Sciatic nerve (tissue), 2 donors: ENCODE measurements at places on chromosomes 13 and 19.

GRCh38 chr19:2186071-2186846 lies 22.5 kb downstream of the DOT1L start:
- DNase-seq: peak; percentile 89

GRCh38 chr13:52926971-52927370 lies 78.5 kb upstream of the PCDH8 start:
- no peak for DNase-seq

DNA sequence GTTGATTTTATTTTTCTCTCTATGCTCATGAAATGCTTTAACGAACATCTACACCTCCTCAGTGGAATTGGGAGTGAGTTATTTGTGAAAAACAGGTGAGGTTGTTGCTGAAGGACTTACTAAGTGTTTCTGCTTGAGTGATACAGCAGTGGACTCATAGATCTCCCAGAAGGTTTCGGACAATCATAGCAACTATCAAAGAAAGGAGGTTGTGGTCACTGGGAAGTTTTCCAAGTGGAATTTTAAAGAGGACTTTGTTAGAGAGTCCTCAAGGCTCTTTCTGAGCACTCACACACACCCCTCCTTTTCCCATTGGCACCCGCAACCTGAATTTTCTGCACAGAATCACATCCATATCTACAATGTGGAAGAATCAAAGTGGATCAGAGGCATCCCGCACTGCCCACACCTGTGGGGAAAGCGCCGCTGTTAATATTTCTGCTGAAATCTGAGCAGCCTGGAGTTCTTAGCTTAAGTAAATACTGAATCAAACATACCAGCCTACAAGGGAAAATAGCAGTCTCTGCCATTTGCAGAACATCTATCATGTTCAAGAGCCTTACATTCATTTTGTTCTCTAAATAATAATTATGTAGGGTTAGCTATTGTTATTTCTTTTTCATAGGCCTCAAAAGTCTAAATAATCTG lies 719.4 kb downstream of the DIAPH3 start:
- DNase-seq: no peak

DNA sequence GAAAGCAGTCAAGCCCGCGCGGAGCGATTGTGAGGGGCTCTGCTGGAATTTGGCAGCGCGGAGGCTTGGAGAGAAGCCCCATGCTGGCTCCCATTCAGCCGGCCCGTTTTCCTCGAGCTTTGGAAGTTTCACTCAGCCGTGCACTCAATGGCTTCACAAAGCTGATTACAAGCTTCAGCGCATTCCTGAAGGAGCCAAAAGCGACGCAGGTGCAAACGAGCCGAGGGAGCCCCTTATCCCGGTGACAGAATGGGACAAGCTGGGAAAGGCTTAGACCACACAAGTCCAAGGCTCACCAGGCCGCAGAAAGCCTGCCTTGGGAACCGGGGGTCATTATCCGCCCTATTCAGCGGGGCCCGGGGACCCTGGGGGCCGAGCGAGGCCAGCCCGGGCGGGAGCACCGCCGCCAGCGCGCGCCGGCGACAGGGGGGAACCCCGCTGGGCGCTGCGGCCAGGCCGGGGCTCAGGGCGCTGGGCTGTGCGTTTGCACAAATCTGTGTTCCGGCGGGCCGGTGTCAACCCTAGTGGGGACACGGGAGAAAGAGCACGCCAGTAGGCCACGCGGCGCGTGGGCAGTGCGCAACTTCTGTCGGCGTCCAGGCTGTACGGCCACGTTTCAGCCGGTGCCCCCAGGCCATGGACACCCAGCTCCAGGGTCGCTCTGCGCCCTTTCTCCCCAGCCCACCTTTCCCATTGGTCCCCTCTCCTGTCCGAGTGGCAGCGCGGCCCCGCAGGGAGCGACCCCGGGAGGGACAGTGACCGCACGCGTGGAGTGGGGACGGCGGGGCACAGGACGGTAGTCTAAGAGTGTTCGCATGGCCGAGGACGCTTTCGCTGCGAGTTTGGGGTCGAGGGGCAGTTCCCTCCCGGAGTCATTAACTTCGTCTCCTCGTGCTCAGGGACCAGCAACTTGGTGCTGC lies 37.3 kb downstream of the SOX1 start:
- no peak for DNase-seq

DNA sequence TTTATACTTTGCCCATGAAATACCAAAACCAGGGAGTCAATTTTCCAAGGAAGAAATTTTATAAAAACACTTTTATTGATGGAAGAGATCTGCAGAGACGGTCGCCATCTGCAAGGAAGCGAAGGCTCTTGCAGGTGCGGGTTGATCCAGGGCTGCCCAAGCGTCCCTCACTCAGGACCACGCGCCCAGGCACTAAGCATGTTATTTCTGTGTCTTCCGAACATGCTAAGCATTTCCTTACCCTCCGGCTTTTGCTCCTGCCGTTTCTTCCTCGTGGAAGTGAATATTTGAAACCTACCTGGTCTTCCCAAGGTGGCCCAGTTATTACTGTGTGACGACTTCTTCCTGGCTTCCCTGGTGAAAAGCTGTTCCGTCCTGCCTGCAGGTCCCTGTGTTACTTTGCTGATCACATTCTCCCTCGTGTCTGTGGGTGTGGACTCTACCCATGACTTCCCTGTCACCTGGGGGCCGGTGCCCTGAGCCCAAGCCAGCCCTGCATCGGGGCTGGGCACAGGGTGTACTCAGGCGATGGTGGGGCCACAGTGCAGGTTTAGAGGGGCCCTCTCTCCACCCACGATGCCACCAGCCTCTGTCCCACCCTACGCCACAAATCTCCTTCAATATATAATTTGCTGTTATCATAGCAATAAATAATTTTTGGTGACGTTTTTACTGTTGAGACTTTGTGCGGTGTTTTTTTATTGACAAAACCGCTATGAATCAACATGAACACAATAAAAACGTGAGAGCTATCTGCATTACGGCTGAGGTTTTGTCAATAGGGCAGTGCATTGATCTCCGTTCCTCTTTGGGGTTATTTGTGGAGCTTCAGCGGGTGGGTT lies 119.4 kb downstream of the URI1 start:
- DNase-seq: no peak

- no peak for DNase-seq
Observed at GRCh38 chr19:29574510-29574909, 31.6 kb upstream of the POP4 start.

DNA sequence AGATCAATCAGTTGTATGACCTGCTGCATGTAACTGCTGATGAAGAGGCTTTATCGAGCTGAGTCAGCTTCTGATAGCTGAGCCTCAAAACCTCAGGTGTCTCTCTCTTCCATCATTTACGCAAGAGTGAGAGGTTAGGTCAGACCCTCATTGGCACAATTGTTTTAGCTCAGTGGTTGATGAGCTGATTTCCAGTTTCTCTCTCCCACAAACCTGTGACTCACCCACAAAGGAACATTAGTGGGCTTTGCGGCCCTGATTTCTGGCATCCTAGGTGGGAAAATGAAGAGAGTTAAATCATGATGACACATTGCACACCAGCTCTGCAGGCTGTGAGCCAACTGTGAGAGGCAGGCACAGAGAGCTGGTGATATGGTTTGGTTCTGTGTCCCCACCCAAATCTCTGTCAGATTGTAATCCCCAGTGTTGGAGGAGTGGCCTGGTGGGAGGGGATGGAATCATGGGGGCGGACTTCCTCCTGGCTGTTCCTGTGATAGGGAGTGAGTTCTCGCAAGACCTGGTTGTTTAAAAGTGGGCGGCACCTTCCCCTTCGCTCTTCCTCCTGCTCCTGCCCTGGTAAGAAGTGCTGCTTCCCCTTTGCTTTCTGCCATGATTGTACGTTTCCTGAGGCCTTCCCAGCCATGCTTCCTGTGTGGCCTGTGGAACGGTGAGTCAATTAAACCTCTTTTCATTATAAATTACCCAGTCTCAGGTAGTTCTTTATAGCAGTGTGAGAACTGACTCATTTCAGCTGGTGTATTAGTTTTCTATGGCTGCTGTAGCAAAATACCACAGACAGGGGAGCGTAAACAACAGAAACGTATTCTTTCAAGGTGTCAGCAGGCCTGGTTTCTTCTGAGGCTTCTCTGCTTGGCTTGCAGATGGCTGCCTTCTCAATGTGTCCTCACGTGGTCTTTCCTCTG lies 33.5 kb upstream of the TMTC4 start:
- DNase-seq: no peak

DNA sequence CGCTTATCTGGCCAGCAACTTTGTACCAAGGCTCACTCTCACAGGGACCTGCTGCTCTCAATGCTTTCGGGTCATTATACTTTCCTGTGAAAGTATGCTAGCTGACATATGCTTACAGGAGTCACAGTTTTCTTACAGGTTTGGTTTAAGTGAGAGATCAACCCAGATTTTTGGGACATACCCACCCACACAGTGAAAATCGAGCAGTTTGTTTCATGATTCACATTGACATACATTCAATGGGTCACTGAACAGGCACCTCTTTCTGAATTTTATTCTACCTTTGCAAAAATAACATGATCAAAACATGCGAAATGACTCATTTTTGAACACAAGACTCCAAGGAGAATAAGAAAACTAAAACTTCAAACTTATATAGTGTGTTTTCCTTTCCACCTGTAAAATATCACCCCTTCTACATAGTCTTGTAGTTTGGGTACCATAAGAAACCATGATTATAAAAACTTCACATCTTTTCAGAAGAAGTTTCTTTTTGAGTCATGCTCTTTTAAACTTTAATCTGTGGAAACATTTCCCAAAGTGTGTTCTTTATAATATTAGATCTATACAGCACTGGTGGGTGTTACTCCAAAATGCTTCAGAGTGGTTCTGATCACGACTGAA lies 44.3 kb upstream of the TEX29 start:
- DNase-seq: no peak

DNA sequence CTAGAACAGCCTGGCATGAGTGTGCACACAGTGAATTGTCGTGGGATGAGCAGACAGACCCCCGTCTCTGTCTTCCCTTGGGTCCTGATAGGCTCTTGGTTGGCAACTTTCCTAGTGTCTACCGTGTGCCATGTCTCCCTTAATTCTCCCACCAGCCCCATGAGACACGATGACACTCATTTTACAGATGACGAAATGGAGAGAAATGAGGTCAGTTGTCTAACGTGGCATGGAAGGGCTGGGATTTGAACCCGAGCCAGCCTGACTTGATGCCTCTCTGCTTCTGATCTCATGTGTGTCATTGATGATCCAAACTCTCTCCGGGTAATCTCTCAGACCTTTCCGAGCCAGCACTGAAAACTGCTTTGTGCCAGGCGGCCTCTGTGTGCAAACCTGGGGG lies 8.4 kb upstream of the KLK14 start:
- DNase-seq: no peak

DNA sequence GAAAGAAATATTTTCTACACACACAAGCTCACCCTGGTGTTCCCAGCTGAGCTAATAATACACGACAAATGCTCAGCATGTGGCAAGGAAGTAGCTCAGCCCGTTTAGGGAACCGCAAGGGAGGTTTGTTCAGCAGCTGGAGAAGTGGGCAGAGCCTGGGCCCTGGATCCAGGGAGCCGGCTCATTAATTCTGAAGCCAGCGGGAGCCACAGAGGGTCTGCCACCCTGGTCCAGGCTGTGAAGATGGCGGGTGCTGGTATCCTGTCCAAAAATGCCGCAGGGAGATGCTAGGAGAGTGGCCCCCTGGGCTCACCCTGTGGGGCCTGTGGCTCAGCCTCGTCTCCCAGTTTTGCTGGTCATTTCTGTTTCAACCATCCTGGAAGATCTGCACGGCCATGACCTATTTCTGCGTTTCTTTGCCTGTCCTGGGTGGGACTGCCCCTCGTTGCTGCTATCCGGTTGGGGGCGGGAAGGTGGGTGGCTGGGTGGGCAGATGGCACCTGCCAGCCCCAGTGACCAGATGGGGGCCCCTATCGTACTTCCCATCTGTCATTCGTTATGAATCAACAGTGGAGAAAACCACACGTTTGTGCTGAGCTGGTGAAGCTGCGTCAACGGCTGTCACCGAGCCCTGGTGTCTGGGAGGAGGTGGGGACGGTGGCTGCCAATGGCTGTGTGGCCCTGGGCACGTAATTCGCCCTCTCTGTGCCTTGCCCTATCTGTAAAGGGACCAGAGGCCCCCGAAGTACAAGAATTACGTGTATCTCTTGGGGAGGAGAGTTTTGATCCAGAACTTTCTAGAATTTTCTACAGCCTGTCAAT lies 2.7 kb upstream of the GNA15 start:
- DNase-seq: no peak

DNA sequence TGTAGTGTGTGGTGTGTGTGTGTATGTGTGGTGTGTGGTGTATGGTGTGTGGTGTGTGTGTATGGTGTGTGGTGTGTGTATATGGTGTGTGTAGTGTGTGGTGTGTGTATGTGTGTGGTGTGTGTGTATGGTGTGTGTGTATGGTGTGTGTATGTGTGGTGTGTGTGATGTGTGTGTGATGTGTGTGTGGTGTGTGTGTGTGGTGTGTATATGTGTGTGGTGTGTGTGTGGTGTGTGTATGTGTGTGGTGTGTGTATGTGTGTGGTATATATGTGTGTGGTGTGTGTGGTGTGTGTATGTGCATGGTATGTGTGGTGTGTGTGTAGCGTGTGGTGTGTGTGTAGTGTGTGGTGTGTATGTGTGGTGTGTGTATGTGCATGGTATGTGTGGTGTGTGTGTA lies 1.7 kb downstream of the ATP12A start:
- DNase-seq: no peak

DNA sequence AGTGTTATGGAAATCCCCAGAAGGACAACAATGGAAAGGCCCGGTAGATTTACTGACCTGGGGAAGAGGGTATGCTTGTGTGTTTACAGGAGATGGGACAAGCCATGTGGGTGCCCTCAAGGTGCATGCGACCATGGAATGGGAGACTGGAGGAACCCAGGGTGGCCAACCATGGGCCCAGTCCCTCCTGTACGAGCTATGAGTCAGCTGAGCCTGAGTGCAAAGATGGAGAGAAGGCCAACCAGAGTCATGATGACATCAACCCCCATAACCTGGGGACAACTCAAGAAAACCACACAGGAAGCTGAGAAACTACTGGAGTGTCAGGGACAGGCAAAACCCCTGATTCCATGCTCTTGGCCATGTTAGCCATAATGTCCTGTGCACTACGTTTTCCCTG lies 7.8 kb downstream of the ZNF350 start:
- DNase-seq: no peak

GRCh38 chr13:50222569-50223332 lies 207.5 kb downstream of the KCNRG start:
- peak; percentile 77 for DNase-seq

GRCh38 chr19:32337084-32337808 lies 8.2 kb upstream of the ZNF507 start:
- no peak for DNase-seq

DNA sequence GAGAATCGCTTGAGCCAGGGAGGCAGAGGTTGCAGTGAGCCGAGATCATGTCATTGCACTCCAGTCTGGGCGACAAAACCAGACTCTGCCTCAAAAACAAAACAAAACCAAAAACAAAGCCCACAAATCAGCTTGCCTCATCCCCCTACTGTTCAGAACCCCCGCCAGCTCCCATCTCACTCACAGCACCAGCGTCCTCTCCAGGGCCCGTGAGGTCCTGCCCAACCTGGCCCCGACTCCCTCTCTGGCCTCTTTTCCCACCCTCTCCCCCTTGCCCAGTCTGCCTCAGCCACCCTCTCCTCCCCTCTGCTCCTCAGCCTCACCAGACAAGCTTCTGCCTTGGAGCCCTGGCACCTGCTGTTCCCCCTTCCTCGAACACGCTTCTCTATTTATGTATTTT lies 3.8 kb downstream of the SLC8A2 start:
- DNase-seq: no peak

GRCh38 chr19:4051175-4052101 lies 15.3 kb downstream of the ZBTB7A start:
- DNase-seq: peak; percentile 63

- no peak for DNase-seq
Observed at GRCh38 chr19:53989600-53990533, 1.6 kb upstream of the CACNG6 start.

GRCh38 chr19:15998166-15998565 lies 49.4 kb downstream of the OR10H4 start:
- DNase-seq: no peak

GRCh38 chr13:45846681-45847080 lies 4.9 kb downstream of the SIAH3 start:
- no peak for DNase-seq
